ENCODE measurements at places on chromosomes 4 and X.

DNA sequence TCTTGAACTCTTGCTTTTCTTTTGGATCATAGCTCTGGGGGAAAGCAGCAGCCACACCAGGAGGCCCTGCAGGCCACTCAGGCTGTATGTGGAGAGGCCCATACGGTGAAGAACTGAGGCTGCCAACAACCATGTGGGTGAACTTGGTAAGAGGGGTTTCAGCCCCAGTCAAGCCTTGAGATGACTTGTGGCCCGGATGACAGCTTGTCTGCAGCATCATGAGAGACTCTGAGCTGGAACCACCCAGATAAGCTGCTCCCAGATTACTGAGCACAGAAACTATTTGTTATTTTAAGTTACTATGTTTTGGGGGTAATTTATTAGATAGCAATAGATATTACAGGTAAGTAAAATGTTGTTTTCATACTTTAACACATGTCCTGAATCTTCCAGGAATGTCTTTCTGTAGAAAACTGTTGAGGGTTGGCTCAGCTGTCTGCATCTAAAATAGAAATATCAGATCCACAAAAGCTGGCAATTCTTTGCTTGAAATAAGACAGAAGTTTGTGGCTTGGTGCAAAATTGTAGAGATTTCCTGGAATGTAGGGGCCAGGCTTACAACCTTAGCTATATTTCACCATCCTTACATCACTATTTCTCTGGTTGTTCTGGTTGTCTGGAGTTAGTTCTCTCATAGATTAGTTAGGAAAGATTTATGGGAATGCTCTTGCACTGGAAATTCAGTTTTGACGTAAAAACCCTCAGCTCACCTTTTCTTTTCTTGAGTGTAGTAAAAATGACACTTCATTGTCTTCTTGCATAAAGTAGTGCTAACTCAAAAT lies 272.1 kb downstream of the RAPGEF2 start:
- no peak for DNase-seq

- no peak for DNase-seq
These were observed 39.3 kb downstream of the NUDT6 start for GRCh38 chr4:122882857-122883735.

GRCh38 chr4:8580321-8581093 lies at the start of gene GPR78:
Gene GPR78 (plus strand): TSS chr4:8580392. CDS start chr4:8580983, 591 bp downstream.
- peak; percentile 68 for DNase-seq

DNA sequence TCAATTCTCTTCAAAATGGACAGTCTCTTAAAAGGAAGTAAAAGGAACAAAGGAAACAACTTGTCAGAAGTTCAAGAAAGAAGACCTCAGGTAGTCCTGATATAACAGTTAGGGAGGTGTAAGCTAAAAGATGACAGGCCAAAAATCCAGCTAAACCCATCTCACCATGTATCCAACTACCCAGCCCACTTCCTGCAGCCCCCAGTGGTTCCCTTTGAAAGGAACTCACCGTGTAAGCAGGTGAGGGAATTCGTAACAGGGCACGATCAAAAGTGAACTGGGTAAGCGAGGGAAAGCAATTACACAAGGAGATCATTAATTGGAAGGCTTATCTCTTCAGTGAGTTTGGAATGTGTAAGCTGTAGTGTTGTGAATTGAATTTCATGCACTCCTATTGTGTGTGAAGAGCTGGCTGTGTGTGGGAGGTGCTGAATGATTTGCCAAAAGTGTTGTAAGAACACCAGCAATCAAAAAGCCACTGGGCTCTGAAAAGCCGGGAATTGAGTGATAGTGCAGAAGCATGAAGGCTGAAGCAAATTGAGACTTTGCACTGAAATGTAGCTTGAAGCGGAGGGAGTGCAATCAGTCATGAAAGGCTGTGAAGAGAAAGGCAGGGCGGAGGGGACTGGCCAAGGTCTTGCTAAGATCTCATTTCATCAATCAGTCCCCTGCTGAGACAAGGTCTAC lies 914.2 kb upstream of the LCORL start:
- no peak for DNase-seq

Measured in erythroblast (primary cell).